ENCODE measurements at places on chromosomes 5 and 9.

- no peak for DNase-seq
Measured at GRCh38 chr5:11363631-11364178, 540.5 kb downstream of the CTNND2 start.

- DNase-seq = no peak
Measured at GRCh38 chr9:116992865-116993264, 305.8 kb downstream of the TRIM32 start.

DNA sequence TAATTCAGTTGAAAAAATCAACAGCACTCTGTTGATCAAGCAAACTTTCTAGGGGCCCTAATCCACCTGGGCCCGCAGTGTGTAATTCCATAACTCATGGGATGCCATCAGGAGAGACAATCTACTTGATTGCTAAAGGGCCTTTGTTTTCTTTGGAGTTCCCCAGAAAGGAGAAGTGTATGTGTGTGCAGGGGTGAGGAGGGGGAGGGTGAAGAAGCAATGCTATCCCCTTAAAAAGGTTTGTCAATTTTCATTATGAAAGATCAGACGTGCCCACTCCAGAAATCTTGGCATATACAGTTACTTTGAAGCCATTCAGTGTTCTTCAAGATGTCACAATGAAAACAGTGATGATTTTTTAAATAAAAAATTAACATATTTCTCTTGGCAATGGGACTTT, 6.2 kb downstream of the PARP8 start:
- DNase-seq = no peak

GRCh38 chr5:174423558-174423957, 300.8 kb upstream of the MSX2 start:
- no peak for DNase-seq

DNA sequence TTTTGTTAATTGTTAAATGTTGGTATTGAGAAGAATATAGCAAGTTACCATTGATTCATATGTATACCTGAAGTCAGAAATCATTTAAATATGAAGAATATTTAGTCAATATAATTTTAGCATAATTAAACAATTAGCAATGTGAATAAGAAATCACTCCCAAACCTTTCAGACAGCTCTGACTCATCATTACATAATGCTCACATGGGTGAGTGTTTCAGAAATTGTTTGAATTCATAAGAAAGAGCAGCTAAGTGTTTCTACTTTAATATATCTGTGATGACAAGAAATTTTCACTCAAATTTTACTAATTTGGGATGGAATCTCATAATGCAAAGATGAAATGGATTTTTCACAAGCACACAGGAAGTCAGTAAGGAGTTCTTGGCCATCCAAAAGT, 42.0 kb upstream of the CDC42SE2 start:
- DNase-seq = no peak

GRCh38 chr9:18362901-18363685, 110.9 kb upstream of the ADAMTSL1 start:
- DNase-seq = peak; percentile 18

- peak; percentile 85 for DNase-seq
Measured at GRCh38 chr5:77645158-77645994, 6.9 kb upstream of the OTP start.

DNA sequence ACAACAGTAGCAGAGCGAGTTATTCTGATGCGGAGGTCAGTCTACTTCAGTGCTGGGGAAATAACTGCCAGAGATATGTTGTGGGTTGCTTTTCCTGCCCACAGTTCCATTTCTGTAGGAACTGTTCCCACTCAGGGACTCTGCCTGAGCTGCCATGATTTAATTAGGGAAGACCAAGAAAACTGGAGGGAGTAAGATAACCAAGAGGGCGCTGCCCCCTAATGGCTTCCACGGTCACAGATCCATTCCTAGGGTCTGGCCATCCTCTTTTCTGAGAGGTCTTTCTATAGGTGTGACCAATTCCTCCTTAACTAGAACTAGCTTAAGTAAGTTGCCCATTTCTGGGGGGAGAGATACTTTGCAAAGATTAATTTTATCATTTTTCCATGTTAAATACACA, 125.9 kb downstream of the APBA1 start:
- DNase-seq = no peak

GRCh38 chr5:147046281-147046680, 167.7 kb upstream of the PPP2R2B start:
- DNase-seq = no peak

GRCh38 chr9:138094028-138094427, 216.4 kb downstream of the CACNA1B start:
- no peak for DNase-seq

DNA sequence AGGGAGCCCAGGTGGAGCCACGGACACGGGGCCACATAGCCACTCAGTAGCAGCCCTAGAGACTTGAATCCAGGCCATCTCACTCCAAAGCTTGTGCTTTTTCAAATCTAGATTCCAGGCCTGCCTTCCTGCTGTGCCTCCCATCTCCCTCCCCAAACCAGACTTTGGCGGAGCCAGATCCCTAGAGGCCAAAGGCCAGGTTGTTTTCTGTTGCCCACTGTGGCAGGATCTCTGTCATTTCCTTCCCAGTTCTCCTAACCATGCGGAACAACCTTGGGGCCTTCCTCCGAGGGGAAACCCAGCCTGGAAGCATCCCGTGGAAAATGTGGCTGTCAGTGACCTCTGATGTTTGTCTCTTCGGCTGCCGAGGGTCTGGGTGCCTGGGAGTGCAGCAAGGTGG, 16.4 kb upstream of the RPS14 start:
- DNase-seq = no peak

GRCh38 chr5:58963821-58964220, 380.9 kb downstream of the RAB3C start:
- DNase-seq = no peak

DNA sequence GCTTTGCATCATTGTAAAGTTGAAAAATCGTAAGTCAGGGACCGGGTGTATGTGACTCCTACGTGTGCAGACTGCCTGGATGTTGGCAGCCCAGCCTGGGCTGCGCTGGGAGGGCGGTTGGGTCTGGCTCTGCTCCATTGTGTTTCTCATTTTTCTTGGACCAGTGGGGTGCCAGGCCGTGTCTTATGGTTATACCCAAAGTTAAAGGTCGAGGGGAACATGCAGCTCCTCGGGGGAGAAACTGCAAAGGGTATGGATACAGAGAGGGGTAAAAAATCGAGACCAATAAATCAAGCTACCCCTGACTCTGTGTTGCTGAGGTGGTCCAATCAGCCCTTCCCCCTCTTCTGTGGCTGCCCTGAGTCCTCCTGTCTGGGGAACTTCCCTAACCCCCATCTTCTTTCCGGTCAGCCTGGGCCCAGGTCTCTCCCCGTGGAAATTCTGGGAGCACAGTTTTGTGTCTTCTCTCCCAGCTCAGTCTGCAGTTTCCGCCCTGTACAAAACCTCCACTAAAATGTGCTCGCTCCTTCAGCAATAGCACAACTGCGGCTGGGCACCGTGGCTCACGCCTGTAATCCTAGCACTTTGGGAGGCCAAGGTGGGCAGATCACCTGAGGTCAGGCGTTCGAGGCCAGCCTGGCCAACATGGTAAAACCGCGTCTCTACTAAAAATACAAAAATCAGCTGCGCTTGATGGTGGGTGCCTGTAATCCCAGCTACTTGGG, 34.1 kb upstream of the UNC5A start:
- no peak for DNase-seq

DNA sequence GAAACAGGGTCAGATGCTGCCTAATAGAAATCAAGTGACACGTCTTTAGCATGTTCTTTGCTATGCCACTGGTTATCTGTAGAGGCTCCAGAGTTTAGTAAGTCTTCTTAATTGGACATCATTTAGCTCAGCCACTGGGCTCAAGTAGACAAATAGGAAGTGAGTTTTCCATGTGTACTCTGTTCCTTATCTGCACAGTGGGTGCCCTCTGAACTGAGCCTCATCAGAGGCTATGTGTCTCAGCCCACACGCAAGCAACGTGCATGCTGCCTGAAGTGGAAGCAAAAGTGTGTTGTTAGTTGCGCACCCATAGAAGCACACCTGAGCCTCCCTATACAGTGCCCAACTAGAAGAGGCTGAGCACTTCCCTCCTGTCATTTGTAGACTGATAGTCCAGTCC, 134.7 kb downstream of the SEMA5A start:
- DNase-seq = no peak

DNA sequence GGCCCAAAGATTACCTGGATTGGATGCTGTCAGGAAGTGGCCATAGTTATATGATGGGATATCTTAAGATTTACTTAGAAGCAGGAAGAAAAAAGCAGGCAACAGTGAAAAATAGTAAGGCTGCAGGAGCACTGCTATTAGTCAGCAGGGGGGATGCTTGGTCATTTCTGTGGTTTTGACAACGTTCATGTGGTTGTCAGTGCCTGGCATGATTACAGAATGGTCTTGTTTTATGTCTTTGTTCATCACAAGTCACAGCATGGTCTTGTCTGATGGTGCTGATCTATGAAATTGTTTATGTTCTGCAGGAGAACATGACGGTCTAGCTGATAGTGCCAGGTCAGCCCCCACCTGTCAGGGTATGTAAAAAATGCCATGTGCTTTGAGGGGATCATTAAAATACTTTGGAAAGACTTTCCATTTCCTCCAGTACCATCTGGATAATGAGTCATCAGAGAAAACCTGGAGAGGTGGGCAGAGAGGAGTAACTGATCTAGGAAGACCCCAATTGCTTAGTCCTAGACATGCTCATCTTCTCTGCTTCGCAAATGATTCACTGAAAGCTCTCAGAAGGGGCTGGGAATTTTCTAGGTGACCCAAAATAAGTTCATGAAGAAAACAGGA, 48.5 kb downstream of the PLGRKT start:
- DNase-seq = peak; percentile 16

DNA sequence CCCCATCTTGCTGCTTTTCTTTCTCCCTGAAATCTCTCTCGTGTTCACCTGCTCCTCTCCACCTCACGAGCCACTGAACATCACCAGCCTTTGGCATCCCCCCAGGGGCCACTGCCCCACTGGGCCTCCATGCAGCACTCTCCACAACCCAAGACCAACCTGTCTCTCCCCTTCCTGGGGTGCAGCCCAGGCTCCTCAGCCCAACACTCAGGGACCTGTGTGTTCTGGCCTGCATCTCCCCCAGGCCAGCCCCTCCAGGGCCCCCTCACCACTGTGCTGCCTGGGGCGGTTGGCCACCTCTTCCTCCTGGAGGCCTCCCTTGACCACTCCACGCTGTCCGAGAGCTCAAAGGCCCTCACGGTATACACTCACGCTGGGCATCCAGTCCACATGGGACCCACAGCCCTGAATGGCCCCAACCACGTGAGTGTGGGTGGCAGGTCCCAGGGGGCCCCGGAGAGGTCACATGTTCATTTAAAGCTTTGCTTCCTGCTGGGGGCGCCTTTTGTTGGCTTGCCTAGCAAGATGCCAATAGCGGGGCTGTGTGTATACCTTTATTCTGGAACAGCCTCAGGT, 453 bp upstream of the DOK3 start:
- DNase-seq = peak; percentile 75

DNA sequence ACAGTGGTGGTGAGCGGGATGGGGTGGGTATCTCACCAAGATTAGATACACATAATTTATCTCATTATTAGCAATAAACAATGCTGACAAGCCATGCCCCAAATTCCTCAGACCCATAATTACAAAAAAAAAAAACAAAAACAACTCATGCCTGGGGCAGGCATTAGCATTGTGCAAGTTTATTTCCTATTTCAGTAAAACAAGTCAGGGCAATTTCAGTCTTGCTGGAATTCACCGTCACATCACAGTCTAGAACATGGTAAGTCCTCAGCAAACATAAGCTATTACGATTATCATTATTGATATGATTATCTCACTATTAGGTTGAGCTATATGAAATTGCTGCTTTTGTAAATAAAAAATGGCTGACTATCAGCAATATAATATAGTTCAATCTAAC, 57.5 kb upstream of the GNAQ start:
- no peak for DNase-seq

DNA sequence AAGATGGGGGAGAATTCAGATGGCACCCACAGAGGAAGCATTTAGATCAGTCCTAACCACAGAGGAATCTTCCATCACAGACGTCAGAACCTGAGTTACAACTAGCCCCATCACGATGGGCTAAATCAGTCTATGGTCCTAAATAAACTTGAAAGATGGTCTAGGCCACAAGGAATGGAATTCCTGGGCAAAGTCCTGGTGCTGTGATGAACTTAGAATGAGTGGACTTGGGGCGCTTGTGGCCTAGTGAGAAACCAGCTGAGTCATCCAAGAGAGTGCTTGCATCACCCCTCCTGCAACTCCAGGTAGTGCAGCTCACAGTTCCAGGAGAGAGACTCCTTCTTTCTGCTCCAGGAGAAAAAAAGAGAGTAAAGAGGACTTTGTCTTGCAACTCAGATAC, 722.9 kb upstream of the RGMB start:
- DNase-seq = no peak

DNA sequence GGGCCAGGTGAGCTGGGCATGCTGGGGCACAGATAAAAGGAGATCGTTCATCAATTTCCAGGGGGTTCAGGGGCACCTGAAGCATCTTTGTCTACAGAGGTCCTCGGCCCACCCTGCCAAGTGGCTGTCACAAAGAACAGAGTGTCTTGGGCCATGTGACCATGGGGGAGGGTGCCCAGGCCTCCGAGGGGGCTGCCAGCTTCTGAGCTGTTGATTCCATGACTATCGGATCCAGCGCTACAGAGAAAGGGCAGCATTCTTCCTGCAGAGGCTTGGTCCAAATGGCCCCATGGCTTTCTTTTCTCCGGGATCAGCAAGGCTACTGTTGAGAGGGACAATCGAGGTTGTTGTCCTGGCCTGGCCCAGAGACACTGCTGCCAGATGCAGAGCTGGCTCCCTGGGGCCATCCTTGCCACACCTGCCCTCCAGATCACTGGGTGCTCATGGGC, 289.2 kb downstream of the ZSWIM6 start:
- no peak for DNase-seq

- DNase-seq = no peak
Measured at GRCh38 chr9:127308652-127309434, 44.3 kb downstream of the GARNL3 start.

GRCh38 chr5:150706776-150707390, 6.0 kb upstream of the RBM22 start:
- no peak for DNase-seq

GRCh38 chr9:126617823-126618165, 4.1 kb downstream of the LMX1B start:
- no peak for DNase-seq

DNA sequence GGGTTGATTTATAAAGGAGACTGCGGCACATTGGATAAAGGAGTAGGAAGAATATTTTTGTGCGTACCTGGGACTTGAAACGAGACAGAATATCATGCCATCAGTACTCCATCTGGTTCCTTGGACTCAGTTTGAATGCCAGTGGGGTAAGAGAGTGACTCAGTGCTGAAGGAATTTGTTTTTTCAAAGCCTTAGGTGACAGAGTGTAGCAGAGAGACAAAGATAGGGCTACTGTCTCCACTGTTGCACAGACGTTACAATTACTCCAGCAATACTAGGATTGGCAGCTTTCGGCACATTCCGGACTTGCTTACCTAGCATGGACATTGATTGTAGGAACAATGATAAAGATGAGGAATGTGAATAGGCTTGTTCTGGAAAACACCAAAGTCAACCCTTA, 250.7 kb downstream of the KCTD16 start:
- DNase-seq = no peak

DNA sequence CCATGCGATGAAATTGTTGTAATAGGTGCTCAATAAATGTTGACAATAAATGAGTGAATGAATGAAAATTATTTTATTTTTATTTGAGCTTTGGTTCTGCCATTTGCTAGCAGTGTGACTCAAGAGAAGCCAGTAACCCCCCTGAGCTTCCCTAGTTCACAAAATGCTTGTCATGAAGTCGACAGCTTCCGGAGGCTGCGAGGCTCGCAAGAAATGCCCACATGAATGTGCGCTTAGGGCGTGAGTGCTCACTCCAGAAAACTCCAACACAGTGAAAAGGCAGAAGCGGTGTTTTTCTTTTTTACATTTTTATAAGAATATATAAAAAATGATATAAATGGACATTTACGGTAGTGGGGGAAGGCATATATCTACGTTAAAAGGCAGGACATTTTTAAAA, 26.5 kb downstream of the CDKN2A start:
- no peak for DNase-seq

Measured in GM10248 (cell line).